ENCODE measurements at places on chromosomes 12 and 14. TPM values are rescaled to one million over a fixed set of nuclear protein-coding genes. Genes with fewer than 3 reads are reported as not detected.

EML5 gene
- total RNA-seq: 0.66 TPM

IAPP gene
- not detected for total RNA-seq

BRMS1L gene
- total RNA-seq: 8.2 TPM

NPFF gene
- 0.57 TPM for total RNA-seq

NDUFA12 gene
- total RNA-seq: 111 TPM

MIPOL1 gene
- not detected for total RNA-seq

FLVCR2 gene
- 3.6 TPM for total RNA-seq

HVCN1 gene
- total RNA-seq: 17.9 TPM

P3H3 gene
- 4.7 TPM for total RNA-seq

PAX9 gene
- not detected for total RNA-seq

EIF2S3B gene
- total RNA-seq: 0.62 TPM

SERPINA1 gene
- total RNA-seq: 0.59 TPM

TMEM119 gene
- 0.47 TPM for total RNA-seq

ACTR6 gene
- 33.7 TPM for total RNA-seq

KIF5A gene
- 2.4 TPM for total RNA-seq

ABCD2 gene
- total RNA-seq: 7.4 TPM

HOXC4 gene
- total RNA-seq: not detected

PAH gene
- total RNA-seq: not detected

CLSTN3 gene
- total RNA-seq: 42.1 TPM

STAC3 gene
- total RNA-seq: 5.5 TPM

CLMN gene
- 1.1 TPM for total RNA-seq

TAS2R14 gene
- 2.7 TPM for total RNA-seq

SERPINA9 gene
- not detected for total RNA-seq

CIROP gene
- total RNA-seq: not detected

BBOF1 gene
- 0.72 TPM for total RNA-seq

NAV3 gene
- total RNA-seq: not detected

CEBPE gene
- 0.35 TPM for total RNA-seq

KCNH5 gene
- total RNA-seq: not detected

RERG gene
- not detected for total RNA-seq

E2F7 gene
- 20.0 TPM for total RNA-seq

PSMB5 gene
- total RNA-seq: 150 TPM

Measured in activated CD4-positive, alpha-beta T cell treated with anti-CD3 and anti-CD28 coated beads, Interleukin-2, amount 10 ng/mL, durations not matched to agents 24 days and 14 days (primary cell).